ENCODE measurements at places on chromosomes 7 and 10.

DNA sequence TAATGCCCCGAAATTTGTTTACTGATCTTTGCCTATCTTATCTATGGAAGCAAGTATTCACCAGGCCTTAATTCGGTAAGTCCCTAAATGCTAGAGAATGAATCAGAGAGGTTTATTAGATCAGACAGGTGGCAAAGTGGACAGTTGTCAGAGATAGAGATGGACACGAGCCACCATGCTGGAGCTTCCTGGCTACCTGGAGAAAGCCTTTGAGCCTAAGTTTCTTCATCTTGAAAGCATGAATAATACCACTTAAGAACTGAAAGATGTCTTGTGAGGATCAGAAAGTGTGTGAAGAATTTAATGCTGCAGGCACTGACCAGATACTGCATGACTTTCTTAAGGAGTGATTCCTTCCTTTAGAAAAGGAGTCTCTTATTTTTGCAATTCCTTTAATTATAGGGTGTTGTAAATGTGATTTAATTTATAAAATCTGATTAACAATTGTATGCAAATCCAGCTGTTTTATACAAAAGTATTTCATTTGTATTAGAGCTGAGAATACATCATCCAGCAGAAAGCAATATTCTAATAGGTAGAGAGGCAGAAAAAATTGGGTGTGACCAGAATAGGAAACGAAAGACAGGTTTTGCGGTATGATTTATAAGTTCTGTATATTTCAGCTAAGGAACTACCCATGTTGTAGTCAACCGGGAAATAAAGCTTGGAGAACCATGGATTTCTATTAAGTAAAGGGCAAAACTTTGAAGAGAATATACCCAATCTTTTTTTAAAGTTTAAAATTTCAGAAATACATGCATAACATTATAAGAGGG, 82.7 kb downstream of the SMURF1 start:
- DNase-seq = no peak

DNA sequence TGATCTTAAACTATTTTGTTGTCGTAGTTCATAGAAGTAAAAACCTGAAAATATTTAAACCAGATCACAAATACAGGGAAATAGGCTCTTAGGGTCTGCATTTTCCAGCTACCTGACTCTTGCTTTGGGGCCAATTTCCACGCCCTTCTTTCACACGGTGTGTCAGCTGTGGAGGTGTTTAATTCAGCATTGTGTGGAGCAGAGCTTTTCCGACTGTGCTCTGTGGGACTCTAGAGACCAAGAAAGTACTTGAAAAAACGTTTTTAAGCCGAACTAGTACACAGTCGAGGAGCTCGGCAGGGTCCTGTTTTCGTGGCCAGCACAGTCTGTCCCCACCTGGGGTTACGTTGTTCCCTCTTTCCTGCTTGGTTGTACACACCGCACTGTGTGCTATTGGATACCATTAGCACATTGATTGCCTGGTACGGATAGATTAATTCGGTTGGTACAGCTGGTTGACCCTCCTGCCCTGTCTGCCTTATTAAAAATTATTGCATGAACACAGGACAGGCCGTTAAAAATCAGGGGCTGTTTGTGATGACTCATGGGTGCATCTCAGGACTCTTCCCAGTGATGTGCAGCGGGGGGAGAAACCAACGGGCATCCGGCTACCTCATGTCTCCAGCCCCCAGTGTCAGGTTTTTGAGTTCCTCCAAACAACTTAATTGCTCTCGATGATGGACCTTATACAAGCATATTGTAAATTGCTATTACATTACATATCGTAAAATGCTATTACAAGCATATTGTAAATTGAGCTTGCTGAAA, 80.7 kb upstream of the BTBD16 start:
- DNase-seq = no peak

GRCh38 chr7:134374791-134375190, 58.1 kb upstream of the SLC35B4 start:
- no peak for DNase-seq

DNA sequence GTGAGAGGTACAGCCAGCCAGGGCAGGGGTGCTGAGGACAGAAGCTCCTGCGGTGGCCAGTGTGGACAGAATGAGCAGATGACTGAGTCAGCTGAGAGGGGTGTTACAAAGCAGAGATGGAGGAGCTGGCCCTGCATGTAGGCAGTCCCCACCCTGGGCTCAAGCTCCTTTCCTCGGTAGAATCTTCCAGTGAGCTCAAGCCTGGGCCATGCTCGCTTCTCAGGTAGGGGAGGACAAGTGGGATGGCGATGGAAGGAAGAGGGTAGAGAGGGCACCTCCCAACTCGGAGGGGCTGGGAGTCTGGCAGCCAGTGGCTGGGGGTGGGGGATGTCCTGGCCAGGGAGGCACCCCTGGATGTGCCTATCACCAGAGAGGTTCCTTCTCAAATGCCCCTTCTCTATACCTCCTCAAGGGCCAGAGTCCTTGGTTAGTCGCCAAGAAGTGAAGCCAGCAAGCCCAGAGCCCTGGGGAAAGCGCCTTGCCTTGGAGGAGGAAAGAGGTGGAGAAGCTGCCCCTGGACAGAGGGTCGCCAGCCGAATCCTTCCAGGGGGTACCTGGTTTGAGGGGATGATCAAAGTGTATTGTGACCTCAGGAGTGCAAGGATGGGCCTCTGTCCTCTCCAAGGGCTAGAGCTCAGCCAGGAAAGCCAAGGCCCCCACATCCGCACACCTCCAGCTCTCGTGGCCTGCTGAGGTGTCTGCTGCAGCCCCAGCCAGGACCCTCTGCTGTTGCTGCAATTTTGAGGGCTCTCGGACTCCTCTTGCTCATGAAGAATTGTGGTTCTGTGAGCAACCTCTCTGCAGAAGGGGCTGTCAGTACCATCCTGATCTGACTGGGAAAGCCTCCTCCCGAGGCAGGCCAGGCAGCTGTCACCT, 88.6 kb upstream of the MACROH2A2 start:
- no peak for DNase-seq

DNA sequence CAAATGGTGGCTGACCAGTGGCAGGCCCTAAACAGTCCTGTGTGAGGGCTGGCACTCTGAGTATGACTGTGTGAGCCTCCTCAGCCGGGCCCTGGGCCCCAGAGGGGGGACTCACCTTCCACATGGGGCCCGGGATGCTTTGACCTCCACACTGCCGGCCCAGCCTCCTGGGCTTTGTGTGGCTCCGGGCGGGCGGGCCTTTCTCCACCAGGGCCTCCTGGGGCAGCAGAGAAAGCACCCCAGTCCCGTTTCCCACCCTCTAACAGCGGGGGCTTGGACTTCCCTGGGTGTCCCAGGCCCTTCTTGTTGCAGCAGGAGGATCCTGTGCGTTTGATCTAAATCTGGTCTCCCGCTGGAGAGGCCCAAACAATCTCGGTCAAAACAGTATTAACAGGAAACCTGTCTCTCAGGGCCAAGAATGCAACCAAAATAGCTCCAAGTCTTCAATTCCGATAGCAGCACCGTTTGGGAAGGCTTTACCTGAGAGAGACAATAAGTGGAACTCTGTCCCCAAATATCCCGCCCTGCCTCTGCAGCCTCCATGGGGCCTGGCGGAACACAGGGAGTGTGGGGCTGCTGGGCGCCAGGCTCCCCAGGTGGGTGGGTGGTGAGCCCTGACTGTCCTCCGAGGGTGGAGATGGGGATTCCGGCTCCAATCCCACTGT, 104.8 kb upstream of the ZNF32 start:
- no peak for DNase-seq

DNA sequence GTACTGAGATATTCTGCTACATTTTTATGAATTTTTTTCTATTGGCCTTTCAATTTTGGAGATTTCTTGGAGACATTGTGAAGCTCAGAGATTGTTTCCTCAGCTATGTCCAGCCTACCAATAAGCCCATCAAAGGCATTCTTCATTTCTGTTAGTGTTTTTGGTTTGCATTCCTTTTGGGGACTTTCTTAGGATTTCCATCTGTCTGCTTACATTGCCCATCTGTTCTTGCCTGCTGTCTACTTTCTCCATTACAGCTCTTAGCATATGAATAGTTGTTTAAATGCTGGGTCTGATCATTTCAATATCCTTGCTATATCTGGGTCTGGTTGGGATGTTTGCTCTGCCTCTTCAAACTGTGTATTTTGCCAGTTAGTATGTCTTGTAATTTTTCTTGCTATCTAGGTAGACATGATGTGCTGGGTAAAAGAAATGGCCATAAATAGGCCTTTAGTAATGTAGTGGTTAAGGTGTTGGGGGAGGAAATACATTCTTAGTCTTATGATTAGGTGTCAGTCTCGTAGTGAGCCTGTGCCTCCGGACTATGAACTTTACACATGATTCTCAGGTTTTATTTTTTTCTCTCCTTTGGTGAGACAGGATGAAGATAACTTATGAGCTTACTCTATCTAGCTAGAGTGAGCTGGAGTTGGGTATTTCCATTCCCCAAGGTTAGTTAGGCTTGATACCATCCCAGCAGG, 32.6 kb upstream of the NME8 start:
- DNase-seq = no peak

GRCh38 chr7:48411619-48412018, 240.4 kb downstream of the ABCA13 start:
- no peak for DNase-seq

DNA sequence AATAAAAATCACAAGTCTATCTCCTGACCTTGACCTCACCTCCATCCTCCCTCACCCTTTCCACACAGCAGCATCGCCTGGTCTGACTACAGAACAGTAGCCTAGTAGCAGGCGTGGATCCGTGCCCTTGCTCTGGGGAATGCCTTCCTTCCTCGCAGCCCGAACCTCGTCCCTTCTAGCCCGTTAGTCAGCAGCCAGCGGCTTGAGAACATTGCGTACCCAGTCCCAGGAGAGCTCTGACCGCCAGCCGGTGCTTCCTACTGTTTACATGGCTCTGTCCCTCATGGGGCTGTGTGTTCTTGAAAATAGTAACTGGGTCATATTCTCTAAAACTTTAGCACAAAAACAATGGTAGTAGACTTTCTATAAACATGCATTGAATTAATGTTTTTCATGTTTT, 682.7 kb upstream of the IGFBP3 start:
- DNase-seq = no peak

DNA sequence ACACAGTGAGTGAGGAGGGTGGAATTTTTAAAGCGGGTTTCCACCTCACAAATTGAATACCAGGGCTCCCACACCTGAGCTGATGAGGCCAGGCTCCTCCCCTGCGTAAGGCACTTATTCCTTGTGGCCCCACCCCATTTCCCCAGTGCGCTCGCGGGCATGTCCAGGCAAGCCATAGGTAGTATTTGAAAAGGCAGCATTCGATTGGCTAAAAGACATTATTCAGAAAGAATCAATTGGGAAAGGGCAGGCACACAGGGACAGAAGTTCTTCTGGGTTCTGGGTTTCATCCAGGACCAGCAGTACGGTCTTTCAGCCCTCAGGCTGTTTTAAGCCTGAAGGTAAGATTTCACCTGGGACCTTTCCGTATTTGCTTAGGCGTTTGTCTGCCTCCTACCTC, 222.3 kb downstream of the BBS9 start:
- DNase-seq = no peak

DNA sequence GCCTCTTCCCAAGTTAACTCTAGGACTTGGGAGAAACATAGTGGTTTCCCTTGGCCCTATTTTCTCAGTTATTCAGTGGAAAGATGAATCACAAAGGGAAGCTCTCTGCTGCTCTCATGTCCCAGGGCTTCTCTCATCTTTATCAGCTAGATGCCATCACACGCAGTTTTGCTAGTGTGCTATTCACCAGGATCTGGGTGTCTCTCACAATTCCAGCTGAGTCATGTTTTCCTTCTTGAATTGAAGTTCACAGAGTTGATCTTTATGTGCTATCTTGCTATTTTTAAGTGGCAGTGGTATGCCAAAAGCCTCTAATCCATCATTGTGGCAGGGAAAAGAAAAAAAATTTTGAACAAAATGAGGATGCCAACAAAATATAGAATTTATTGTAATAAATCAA, 101.3 kb downstream of the TWIST1 start:
- no peak for DNase-seq

GRCh38 chr7:111104710-111105109, 13.8 kb downstream of the LRRN3 start:
- DNase-seq = no peak

DNA sequence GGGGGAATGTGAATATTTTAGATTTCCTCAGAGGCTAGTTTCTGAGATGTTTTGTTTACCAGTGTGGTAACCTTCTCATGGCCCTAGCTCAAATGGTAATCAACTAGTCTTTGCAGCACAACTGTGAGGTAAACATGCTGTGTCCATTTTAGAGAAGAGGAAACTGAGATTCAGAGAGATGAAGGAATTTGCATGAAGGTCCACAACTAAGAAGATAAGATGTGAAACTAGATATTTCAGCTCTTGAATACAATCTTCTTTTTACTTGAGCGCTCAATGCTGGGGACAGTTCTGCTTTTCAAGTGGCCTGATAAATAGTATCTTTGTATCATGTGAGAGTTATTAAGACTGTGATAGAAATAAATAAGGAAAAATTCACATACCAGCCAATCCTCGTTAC, 245.4 kb downstream of the AUTS2 start:
- no peak for DNase-seq

DNA sequence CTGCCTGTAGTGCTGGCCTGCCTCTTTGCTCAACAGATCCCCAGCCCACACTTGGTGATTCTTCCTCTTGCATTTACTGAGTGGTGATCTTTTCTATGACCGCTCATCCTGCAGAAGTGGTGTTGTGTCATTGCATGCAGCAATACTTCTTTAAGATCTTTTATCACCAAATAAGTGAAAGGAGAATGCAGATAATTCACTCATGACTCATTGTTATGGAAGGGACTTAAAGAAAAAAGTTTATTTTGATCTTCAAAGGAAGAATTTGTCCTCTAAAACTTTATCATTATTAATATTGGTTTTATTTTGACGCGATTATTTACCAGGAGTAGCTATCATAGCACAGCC, 489.1 kb upstream of the CELF2 start:
- DNase-seq = no peak

GRCh38 chr7:64907641-64908326, 4.7 kb downstream of the ZNF273 start:
- DNase-seq = no peak

GRCh38 chr7:143041346-143041745, 10.8 kb upstream of the OR6V1 start:
- no peak for DNase-seq

DNA sequence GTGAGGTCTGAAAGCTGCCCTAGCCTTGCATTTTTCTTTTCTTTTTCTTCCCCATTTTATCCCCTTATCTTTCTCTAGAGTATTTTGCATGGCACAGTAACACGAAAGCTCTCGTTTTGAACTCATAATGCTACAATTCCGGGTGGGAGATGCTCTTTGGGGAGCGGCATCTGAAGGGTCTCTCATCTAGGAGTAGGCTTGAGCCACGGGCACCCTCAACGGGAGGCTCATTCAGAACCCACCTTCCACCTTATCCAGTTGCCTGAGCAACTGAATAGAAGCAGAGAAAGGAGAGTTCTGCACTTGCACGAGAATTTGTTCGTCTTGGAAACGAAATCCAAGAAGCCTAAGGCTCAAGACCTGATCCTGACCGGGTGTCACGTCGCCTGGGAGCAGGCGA, 603.5 kb upstream of the FOXK1 start:
- no peak for DNase-seq
